ENCODE measurements at places on chromosomes 16 and 17.

GRCh38 chr17:82649501-82650261 is 1.4 kb upstream of the WDR45B start:
- peaks cover 17% of the 10 kb centered on the region for H3K4me1 ChIP-seq
- no peak overlapping the region for H3K4me3 ChIP-seq
- no peaks in the 10 kb centered on the region for H3K27me3 ChIP-seq
- H3K27ac ChIP-seq: no peak overlapping the region
- no peaks in the 10 kb centered on the region for H3K36me3 ChIP-seq

- no peak overlapping the region for H3K27ac ChIP-seq
- no peak for DNase-seq
- H3K4me3 ChIP-seq: no peak overlapping the region
- H3K36me3 ChIP-seq: no peaks in the 10 kb centered on the region
- H3K27me3 ChIP-seq: no peaks in the 10 kb centered on the region
These were observed 9.0 kb upstream of the CDH3 start for GRCh38 chr16:68636064-68636560.

DNA sequence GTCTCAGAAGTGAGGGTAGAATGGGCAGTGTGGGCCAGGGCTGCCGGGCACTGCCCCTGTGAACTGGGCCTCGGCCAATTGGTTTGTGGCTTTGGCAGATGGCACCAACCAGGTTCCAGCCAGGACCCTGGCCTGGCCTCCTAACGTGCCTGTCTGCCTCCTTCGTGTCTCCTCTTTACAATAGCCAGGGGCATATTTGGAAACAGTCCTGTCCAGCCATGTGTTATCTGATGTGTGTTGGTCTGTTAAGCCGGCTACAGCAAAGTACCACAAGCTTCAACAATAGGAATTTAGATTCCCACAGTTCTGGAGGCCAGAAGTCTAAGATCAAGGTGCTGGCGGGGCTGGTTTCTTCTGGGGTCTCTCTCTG is 14.6 kb downstream of the CRISPLD2 start:
- no peaks in the 10 kb centered on the region for H3K36me3 ChIP-seq
- H3K4me3 ChIP-seq: no peak overlapping the region
- H3K27me3 ChIP-seq: no peaks in the 10 kb centered on the region
- H3K27ac ChIP-seq: no peak overlapping the region
- DNase-seq: no peak
- no peaks in the 10 kb centered on the region for H3K4me1 ChIP-seq

GRCh38 chr16:63714876-63715275 is 1407.0 kb downstream of the CDH11 start:
- no peaks in the 10 kb centered on the region for H3K27me3 ChIP-seq
- H3K4me3 ChIP-seq: no peak overlapping the region
- no peaks in the 10 kb centered on the region for H3K36me3 ChIP-seq
- no peak for DNase-seq
- H3K4me1 ChIP-seq: no peaks in the 10 kb centered on the region

DNA sequence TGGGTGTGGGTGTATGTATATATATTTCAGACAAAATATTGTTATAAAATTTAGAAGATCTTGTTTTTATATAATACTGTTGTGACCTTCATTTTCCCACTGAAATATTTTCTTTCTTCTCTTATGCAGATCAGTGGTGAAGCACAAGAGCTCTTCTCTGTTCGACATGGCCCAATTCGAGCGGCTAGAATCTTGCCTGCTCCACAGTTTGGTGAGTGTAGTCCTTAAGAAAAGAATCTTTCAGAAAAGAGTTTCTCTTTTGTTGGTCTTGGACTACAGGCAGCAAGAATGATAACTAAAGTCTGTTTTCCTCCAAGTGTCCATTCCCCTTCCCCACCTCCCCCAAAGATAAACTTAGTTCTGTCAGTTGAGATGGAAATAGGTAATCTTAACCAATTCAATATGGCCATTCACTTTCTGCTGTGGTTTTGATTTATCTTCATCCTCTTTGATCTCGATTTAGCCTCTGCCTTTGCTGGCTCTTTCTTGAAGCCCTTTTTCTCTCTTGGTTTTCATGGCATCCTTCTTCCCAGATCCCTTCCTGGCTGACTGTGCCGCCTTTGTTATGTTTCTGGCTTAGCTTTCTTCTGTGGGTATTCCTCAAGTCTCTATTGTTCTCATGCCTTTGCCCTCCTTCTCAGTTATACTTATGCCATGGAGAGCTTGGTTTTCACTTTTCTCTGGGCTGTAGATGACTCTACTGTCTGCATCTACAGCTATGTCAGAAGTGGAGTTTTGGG is 69.6 kb downstream of the BCAS3 start:
- no peak overlapping the region for H3K4me3 ChIP-seq
- DNase-seq: no peak
- H3K27me3 ChIP-seq: no peaks in the 10 kb centered on the region
- H3K4me1 ChIP-seq: no peaks in the 10 kb centered on the region

DNA sequence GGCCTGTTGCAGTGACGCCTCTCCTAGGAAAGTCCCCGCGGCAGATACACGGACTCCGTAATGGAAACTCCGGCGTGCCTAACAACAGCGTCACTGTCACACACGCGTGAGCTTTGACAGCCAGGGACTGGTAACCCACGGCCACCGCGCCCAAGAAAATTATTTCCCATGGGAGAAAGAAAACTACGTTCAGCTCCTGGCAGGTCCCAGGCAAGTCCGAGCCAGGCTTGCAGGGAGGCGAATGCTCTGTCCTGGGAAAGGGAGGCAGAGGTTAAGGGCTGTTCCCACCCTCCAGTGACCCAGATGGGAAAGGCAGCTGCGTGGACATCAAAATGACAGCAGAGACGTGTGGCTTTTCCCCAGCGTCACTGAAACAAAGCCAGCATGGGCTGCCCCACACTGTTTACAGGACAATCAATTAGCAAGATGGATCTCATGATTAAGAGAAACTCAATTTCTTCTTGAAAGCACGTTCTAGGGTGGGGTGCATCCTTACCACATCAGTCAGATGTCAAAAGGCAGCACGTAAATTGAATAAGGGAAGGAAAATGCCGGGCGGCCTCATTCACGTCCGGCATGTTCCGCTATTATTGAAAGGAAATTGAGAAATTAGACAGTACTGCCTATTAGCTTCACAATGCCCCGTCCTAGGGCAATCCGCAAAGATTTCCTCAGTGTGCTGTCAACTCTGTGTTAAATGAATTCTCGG is 82.5 kb downstream of the NXN start:
- no peak overlapping the region for H3K27ac ChIP-seq
- H3K27me3 ChIP-seq: peaks cover 6% of the 10 kb centered on the region
- H3K4me1 ChIP-seq: no peaks in the 10 kb centered on the region
- DNase-seq: no peak
- H3K4me3 ChIP-seq: no peak overlapping the region

Measured in effector memory CD4-positive, alpha-beta T cell (primary cell).